NCI-H146 (cell line): ENCODE measurements at places on chromosomes 1 and 21.

- DNase-seq: peak; percentile 41
Observed at GRCh38 chr1:71706029-71706671, 576.2 kb downstream of the NEGR1 start.

GRCh38 chr1:200231787-200232231 lies 178.0 kb downstream of the ZNF281 start:
- DNase-seq: no peak

- DNase-seq: no peak
Observed at GRCh38 chr1:96492236-96492635, 229.3 kb upstream of the PTBP2 start.

GRCh38 chr21:37724201-37724600 lies 192.1 kb downstream of the KCNJ6 start:
- DNase-seq: no peak

GRCh38 chr1:98172578-98172977 lies 251.7 kb upstream of the DPYD start:
- DNase-seq: no peak

DNA sequence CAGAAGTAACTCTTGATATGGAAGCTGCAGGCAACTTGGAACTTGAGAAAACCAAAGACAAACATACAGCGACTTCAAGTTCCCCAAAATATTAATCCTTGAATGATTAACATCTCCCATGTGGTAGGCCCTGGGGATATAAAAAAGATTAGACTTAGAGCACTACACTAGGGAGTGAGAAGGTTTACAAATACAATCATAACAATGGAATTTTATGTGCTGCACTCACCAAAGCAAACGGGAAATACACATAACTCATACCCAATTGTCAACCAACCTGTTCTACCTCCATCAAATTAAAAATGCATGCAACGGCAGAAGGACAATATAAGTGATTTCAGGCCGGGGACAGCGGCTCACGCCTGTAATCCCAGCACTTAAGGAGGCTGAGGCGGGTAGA lies 3.7 kb downstream of the SMYD3 start:
- no peak for DNase-seq

GRCh38 chr1:109490029-109490933 lies 3.6 kb upstream of the CYB561D1 start:
- DNase-seq: peak; percentile 43

DNA sequence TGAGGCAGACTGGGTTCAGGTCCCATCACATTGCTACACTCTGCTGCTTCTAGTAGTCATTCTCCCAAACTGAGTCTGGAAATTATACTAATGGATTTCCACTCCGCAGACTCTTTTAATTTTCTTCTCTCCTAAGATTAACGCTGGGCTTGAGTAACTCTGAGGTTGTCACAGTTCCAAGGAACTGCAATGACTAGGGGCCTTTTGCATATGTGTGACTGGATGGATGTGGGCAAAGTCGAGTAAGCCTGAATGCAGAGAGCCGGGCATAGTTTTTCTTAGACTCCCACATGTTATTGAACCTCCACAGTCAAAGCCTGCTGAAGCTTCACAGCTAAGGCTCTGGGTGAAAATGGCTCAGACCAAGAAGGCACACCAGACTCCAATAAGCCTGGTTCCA lies 160.9 kb upstream of the PROX1 start:
- DNase-seq: no peak

GRCh38 chr1:175801979-175802378 lies 58.6 kb upstream of the TNR start:
- DNase-seq: no peak

DNA sequence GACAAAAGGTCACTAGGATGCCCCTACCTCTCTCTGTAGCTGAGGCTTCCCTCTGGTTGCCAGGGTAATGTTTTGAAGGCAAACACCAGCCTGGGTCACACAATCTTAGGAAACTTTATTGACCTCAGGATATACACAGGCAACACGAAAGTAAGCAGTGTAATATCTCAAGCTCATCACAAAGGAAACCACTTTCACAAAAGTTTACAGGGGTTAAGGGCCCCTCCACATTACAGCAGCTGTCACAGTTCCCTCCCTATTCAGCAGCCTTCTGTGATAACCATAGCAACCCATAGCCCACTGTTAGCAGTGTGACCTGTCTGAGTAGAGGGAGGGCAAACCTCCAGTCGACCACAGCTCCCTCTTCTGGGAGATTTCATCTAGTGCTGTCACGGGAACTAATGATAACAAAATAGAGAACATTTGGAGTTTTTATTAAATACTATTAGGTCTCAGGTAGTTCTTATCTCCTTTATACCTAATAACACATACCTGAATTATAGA lies 149.8 kb downstream of the PTPRC start:
- peak; percentile 3 for DNase-seq

DNA sequence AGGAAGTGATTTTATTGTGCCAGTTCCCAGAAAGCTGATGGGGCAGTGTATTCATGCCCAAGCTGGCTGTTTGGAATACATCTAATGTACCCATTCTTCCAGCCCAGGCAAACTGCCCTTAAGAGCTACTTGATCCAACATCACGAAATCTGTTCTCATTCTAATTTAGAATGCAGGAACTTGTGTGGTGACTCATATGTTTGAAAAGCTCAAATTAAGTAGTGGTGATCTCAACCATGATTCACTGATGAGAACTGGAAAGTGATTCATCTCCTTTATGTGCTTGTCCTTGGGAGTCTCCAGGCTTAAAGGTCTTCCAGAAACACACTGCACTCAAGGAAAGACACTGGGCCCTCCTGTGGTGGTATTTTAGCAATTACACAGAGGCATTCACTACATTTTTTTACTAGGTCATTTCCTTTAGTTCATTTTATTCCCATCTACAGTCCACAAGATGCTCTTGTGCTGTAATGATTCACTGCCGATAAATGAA lies 65.4 kb downstream of the RPE65 start:
- no peak for DNase-seq

- DNase-seq: no peak
Observed at GRCh38 chr1:58256546-58256945, 290.0 kb downstream of the OMA1 start.
